WERI-Rb-1 (cell line): ENCODE measurements at places on chromosomes 4 and X.
A peak's percentile ranks its signal among the peaks of the same experiment; 100 is the strongest.

DNA sequence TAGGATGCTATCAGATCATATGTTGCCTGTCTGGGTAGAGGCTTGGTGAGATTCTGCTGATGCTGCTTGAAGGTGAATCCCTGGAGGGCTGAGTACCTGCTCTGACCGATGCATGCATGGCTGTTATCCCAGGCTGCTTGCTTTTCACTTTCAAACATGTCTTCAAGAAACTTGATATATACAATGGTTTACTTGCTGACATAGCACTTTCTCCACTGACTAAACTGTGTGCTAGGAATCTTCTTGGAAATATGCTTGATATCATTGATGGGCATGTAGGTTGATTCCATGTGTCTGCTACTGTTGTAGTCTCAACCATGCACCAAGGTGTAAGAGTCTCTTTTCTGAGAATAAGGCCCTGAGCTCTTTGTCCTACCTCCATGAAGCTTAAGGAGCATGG, 79.6 kb upstream of the WDR1 start:
- DNase-seq, result no peak

DNA sequence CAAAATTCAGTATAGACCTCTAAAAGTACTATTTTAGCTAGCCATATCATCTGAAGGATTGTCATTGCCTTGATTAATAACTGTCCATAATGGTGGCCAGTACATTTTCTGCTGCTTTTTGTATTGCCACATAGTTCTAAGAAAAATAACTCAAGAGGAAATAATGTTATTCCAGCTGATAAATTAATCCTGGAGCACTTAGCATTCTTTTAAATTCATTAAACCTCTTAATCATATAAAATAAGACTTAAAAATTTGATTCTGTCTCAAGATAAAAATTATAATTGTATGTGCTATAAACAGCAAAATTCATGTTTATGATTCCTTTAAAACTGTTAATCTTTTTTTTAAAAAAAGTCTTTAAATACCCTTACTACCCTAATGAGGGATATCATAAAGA, 12.7 kb downstream of the PTPN13 start:
- DNase-seq, result no peak

DNA sequence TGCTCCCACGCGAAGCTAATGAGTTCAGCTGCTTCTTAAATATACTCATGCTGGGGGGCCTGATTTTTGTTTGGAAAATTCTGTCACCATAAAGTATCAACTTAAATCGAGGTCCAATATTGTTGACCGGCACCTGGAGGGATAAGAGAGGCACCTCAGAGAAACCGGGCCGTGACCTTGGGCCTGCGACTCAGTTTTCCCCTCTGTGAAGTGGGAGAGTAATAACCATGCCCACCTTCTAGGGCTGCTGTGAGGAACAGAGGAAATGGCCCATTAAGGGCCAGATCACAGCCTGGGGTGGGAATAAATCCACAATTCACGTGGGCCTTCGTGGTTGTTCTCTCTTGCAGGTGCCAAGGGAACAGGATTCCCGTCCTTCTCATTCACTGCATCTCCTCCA, 39.4 kb downstream of the ZBTB49 start:
- no peak for DNase-seq

- DNase-seq, result no peak
Measured at GRCh38 chr4:77167866-77168265, 10.9 kb downstream of the CCNG2 start.

DNA sequence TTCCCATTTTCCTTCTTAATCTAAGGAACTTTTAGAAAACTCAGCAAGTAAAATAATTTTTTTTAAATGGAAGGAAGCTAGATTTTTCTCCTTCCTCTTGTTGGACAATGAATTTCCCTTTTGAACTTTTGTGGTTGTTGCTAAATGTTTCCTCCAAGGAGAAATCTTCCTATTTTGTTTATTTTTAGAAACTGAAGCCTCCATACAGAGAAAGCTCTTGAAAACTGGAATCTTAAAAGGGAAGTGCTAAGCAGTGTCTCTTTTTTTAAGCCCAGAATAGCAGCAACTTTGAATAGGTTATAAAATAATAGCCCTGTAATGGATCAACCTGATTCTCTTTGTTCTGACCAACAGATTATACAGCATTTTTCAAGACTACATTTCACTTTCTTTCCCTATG, 15.1 kb upstream of the DCLK2 start:
- no peak for DNase-seq

- no peak for DNase-seq
Measured at GRCh38 chrX:114906984-114907510, 110.4 kb downstream of the IL13RA2 start.

- no peak for DNase-seq
Measured at GRCh38 chr4:128596853-128597252, 212.6 kb upstream of the JADE1 start.

GRCh38 chr4:14023036-14023435, 395.5 kb upstream of the BOD1L1 start:
- no peak for DNase-seq

DNA sequence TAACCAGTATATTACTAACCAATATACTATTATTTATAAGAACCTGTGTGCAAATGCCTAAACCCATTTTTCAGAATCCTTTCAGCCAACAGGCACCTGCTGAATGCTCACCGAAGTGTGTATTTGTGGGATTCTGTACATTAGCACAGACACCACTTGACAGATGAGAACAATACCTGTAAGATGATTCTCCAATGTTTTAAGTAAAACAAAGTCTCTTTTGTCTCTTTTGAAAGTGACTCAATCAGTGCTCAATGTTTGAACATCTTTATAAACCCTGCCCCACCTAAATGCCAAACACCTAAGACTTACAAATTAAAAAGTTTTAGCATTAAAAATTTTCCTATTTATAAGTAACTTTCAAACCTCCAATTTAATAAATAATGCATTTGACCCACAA, 763 bp downstream of the ASB9 start:
- no peak for DNase-seq

DNA sequence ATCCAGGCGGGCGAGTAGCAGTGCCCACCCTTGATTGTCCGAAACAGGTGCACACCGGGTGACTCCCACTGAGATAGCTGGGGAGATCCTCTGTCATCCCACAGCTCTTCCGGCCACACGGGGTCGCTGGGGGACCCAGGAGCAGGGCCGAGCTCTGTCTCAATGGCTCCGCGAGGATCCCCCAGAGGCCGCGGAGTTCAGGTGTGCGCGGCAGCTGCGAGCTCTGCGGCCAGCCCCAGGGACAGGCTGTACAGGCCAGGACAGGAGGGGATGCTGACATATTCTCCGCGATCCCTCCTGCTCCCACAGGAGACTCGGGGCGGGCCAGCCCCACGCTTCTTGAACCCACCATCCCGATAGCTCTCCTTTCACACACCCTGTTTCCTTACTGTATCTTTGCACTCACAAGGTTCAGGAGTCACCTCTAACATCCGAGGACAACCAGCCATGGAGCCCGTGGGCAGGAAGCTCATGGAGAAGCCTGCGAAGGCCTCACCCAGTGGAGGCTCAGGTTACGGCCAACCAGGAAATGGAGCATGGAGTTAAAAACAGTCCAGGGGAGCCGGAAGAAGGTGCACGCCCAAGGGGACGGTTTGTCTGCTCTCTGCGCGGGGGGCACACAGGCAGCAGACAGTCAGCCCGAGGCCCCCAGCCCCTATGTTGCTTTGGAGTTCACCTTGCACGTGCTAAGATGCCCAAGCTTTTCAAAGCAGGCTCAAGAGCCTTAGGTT, 77.9 kb upstream of the AMELX start:
- DNase-seq, result no peak

DNA sequence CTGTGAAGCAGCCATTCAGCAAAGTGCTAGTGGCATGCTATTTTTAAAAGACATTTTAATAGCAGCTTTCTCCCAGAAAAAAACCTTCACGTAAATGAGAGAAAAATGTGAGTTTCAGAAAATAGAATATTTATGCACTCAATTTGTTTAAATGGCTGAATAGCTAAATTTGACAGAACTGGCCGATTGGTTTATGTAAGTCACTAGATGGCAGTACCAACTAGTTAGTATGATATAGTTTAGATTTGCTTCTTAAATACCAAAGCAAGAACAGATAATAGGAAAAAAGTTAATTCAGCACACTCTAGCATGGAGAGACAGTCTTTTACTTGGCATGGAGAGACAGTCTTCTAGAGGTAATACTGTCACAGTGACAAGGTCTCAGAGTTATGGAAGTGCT, 250.1 kb downstream of the SNCA start:
- DNase-seq, result no peak

DNA sequence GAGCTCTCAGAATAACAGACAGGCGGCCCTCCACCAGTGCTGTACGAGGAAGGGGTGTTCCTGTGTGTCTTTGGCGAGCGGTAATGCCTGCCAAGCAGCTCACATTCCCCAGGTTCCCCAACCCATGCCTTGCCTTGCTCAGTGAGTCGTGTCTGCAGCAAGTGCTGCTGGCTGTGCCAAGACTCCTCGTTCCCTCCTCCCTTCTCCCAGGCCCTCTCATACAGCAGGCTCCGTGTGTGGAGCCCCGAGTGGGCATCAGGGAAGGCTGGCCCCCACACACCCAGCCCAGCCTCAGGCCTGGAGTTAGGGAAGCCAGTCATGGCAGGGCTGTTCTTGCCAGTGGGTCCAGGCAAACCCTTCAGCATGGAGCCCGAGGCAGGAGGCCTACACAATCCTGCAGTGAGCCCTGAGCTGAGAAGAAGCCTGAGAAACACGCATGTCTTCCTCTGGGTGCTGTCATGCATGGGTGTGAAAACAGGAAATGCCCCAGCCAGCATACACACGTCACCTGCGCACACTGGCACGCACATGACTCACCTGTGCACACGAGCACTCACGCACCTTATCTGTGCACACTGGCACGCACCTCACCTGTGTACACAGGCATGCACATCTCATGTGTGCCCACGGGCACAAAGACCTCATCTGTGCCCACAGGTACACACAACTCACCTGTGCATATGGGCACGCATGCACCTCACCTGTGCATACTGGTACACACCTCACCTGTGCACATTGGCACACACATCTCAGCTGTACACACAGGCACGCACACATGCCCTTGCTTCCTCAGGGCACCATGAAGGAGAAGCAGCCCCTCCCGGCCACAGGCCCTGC, 238.7 kb downstream of the DHRSX start:
- DNase-seq, result no peak

GRCh38 chr4:62709618-62710252, 1509.6 kb downstream of the ADGRL3 start:
- DNase-seq, result no peak

DNA sequence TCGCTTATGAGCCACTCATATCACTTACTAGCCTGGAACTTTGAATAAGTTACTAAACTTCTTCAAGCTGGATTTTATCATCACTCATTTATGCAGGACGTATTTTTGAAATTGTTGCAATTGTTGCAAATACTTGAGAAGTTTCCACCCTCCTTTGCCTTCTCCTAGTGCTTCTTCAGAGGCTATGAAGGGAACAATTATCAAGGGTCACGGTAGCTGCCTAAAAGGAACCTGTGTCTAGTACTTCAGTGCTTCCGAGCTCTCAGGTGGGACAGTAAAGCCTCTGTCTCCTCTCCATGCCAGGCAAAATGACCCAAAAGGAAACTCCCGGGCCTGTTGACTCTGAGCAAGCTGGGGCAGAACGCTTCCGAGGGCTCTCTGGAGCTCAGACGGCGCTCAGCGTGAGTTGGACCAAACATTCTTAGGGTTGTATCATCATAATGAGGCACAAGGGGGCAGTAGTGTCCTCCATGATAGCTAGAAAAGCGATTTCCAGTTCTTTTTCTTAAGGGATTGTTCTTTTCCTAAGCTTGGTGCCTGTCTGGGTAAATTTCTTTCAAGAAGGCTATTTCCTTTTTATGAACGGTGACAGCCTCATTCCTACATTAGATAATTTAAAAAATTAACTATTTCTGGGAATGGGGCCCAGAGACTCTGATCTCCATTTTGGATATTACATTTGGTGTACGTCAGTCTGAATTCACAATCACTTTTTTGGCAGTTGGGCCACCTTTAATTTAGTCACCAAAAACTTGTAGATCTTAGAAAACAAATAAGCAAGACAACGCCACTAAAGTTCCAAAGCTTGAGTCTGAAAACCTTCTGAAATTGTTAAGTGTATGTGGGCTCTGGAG, 73.1 kb downstream of the PACRGL start:
- peak; percentile 61 for DNase-seq

DNA sequence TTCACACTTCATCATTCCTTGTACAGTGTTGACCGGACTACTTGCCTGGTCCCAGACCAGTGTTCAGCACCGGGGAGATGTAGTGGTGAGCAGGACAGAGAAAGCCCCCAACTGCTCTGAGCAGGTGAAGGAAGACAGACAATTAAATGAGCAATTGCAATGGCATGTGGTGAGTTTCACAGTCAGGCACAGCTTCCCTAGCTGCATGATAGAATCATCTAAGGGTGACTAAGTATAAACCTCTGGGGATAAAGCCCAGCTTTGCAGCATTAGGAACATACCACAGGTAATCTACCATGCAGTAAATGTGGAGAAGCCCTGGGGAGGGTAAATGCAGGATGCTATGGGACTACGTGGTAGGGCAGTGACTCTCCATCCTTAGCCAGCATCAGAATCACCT, 47.8 kb downstream of the TMA16 start:
- no peak for DNase-seq

- no peak for DNase-seq
Measured at GRCh38 chr4:70538869-70539268, 20.5 kb downstream of the AMTN start.
